ENCODE measurements at places on chromosomes 5 and 9.

DNA sequence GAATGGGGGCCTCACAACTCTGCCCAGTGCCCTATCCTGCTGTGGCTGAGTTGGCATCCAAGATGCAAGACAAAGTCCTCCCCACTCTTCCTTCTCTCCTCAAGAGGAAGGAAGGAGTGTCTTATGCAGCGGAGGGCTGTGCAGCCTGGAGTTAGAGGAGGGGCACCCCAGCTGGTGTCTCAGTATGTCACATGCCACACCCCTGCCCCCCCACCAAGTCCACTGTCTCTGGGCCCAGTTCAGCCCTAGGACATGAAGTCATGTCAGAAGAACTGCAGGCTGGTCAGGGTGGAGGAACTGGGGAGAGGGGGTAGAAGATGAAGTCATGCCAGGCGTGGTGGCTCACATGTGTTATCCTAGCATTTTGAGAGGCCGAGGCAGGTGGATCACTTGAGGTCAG, 28.0 kb upstream of the SLC28A3 start:
- no peak for DNase-seq

DNA sequence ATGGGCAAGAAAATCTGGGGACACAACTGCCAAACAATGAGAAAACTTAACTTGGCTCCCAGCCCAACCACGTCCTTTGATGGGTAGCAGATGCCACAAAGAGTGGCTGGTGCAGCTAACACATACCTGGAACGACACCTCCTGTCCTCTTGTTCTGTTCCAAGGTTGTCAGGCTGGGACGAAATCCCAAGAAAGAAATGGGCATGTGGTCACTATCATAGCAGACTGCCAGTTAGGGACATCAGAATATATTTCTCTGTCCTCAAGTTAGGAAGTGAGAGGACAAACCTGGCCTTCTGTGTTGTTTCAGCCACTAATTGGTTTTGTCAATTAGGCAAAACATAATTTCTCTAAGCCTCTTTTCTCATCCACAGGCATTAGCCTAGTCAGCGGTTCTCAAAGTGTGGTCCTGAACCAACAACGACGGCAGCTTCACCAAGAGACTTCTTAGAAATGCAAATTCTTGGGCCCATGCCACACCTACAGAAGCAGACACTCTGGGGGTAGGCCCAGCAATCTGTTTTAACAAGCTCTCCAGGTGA, 63.4 kb downstream of the RAPGEF1 start:
- no peak for DNase-seq

GRCh38 chr5:83026930-83027687, 50.1 kb downstream of the TMEM167A start:
- DNase-seq, result no peak

- DNase-seq, result no peak
These were observed 18.3 kb downstream of the RANBP17 start for GRCh38 chr5:170880084-170880483.

DNA sequence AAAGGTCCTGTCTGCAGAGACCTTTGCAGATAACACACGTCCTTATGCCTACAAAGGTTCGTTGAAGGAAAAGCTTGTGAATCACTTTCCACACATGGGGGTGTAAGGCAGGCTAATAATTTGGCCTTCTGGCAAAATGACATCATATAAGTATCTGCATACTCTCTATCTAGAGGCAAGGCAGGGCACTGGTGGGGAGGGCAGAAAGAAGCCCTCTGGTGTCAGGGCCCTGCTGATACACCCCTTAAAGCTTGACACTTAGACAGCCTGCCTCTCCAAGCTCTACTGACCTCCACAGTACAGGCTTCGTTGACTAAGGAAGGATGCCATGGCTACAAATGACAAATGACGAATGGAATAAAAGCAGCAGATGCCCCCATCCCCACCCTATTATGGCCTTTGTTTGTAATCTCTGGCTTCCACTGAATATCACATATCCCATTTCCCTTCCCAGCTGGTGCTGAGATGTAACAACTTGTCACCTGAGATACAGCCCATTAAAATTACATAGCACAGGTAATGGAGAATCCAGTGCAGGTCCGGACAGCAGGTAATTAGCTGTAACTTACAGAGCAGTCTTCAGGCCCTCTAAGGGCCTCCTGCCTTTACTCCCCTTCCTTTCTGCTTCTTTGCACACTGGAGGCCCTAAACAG, 76.9 kb upstream of the IFNK start:
- peak; percentile 33 for DNase-seq

- no peak for DNase-seq
These were observed 21.5 kb downstream of the SECISBP2 start for GRCh38 chr9:89339807-89340206.

DNA sequence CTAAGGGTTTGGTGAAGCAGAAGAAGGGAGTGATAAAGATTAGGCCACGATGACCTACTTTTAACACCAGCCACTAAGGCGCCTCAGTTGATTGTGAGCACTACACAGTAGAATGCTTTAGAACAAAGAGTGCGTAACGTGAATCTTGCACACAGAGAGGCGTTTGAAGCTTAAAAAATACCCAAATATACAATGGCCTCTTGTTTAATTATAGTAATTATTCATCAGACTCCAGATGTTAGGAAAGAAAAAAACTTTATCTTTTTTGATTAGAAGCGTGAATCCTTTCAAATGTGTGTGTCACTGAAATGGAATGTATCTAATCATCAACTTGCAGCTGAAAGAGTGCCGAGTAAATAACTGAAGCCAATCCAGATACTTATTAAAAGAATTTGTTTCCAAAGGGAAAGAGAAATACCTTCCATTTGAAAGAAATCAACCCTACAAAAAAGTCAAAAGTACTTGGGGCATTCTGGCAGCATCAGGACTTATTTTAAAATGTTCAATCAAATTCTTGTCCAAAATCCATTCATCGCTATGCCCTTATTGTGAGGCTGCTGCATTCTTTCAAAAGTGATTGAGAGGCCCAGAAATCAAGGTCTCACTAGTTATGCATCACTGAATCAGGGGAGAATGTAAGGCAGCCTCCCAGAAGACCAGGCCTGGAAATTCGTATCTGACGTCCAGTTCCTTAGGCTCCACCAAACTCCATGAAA, 337.5 kb downstream of the ZNF608 start:
- no peak for DNase-seq

- no peak for DNase-seq
These were observed 38.4 kb upstream of the SHB start for GRCh38 chr9:38107405-38107804.

GRCh38 chr5:127229185-127229889, 61.3 kb upstream of the MEGF10 start:
- peak; percentile 56 for DNase-seq

GRCh38 chr9:128845186-128845931, 15.8 kb upstream of the SPOUT1 start:
- no peak for DNase-seq

GRCh38 chr5:76337953-76338451, 65.1 kb upstream of the IQGAP2 start:
- DNase-seq, result no peak

DNA sequence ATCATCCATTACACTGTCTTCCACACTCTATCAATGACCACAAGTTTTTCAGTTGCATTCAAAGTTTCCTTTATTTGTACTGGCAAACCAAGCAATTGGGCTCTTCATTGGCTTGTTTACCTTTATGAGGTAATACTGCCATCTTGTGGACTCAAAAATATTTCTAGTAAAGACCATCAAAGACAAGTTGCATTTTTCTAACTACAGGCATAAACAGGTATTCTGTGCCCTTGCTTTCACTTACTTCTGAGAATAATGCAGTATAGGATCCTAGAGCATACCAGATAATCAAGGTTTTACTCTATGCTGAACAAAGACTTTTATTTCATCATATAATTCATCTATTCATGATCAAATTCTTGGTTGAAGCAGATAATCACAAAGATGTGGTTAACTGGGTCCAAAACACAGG, 173.7 kb upstream of the POU5F2 start:
- no peak for DNase-seq

DNA sequence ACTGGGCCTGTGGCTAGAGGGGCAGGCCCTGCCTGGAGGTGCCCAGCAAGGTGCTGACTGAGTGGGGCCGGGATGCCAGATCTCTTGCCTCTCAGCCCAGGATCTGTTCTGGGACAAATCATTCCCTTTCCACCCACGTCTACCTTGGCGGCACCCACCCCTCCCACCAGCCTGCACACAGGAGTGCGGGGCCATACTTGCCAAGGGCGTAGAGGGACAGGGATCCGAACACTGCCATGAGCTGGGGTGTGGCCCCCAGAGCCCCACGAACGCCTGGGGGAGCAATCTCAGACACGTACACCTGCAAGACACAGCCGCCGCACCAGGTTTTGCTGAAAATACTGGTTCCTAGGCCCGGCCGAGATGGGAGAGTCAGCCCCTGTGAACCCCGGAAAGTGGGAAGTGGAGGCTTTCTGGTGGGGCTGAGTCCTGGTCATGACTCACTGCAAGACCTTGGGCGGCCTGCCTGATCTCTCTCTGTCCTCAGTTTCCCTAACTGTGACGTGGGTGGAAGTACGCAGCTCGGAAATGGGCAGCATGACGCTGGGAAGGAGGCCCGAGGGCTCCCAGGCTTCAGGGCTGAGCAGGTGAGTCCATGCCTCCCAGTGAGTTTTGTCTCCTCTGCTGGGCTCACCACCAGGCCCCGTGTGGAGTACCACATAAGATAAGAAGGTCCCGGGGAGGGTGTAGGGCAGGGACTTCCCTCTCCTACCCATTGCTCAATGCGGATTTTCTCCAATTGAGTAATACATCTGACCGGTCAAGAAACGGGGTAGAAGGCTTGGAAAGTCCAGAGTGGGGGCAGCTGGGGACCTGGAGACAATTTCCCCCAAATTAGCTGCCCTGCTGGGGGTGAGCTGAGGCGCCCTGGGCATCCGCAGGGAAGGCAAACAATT, 2.6 kb downstream of the SLC2A6 start:
- DNase-seq, result no peak

- DNase-seq, result no peak
These were observed 7.4 kb downstream of the SLC36A2 start for GRCh38 chr5:151340004-151340403.

DNA sequence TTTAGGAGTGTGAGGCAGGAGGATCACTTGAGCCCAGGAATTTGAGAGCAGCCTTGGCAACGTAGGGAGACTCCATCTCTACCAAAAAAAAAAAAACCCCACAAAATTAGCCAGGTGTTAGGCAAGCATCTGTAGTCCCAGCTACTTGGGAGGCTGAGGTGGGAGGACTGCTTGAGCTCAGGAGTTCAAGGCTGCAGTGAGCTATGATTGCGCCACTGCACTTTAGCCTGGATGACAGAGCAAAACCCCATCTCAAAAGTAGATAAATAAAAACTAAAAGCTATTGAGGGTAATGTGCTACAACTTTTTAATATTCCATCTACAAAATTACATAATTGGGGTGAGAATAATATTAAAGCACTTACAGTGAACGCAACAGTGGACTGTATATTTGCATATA, 5.9 kb downstream of the BDP1 start:
- DNase-seq, result no peak

GRCh38 chr9:136975644-136976043, 1.7 kb upstream of the PTGDS start:
- peak; percentile 58 for DNase-seq

DNA sequence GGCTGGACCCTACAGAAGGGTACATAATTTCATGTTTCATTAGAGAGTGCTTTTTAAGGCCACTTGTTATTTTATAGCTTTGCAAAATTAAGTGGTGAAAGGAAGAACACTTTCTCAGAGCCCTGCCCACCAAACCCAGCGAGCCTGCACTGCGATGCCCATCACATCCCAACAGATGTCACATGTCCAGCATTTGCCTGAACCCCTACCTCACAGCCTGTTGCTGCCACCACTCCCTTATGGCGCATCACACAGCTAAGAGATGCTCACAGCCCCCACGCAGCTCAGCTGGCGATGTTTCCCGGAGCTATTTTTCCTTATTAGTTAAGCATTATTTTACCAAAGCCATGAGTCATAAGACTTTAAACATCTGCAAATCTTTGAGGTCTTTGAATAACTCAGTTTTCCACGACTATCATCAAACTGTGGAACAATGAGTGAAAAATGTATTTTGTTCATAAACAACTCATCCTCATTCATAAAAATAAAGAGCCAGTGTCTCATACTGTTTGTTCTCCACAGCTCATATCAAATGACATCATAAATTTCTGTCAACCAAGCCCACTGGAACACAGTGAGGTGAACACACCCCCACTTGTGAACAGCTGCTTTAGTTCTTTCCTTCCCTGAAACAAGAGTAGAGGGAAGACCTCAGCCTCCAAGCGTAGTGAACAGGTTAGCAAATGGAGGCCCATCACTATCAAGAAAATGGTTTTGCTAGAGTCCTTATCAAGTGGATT, 104.9 kb downstream of the SYK start:
- no peak for DNase-seq

- DNase-seq, result no peak
These were observed 5.6 kb upstream of the PURA start for GRCh38 chr5:140108093-140109017.

GRCh38 chr5:61730866-61731265, 398.8 kb downstream of the ZSWIM6 start:
- no peak for DNase-seq

DNA sequence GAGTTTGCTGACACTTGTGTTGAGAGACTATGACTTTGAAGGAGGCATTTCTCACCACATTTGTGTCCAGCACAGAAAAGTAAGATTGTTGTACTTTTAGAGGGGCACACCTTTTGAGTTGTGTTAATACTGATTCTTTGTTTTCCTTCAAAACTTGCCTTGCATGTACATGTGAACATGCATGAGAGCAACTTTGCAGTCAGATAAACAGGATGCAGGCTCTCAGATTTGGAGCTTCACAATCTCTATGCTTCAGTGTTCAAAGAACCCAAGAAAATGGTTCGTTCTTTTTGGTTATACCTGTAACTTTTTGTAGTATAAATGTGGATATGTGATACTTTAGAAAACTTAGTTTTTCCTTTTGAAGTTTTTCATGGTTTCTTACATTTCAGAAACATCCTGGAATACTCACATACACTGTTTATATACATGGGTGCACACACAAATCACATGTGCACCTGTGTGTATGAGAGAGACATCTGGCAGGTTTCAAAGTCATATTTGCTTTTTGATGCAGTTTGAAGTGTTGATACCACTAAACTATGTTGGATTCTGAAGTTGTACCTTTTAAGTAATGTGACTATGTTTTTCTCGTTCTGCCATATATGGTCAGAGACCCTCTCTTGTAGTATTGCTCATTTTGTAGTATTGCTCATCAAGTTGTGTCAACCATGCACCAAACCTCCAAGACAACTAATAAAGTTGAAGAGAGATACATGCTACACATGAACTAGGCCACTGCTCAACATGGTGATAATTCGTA, 190.7 kb downstream of the CD180 start:
- no peak for DNase-seq

- no peak for DNase-seq
These were observed 82.7 kb downstream of the BNC2 start for GRCh38 chr9:16787724-16788123.

- DNase-seq, result no peak
These were observed 149.1 kb upstream of the KLF4 start for GRCh38 chr9:107638521-107639310.

DNA sequence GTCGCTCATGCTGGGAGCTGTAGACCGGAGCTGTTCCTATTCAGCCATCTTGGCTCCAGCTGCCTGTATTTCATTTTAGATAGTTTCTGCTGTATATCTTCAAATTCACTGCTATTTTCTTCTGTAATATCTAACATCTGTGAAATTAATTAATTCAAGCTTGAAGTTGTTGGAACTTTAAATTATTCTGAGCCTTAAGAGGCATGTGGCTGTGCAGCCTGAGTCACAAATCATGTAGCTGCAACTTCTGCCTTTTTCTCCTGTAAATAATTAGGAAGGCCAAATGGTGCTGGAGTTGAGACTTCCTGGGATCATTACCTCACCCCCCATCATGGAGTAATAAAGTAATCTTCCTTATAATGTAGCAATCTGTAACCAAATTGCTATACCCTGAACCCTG, 183.3 kb upstream of the PCSK5 start:
- DNase-seq, result no peak

All from hypothalamus (tissue), 51 donors.